ENCODE measurements at places on chromosomes 12 and 14. TPM values are rescaled to one million over a fixed set of nuclear protein-coding genes. Genes with fewer than 3 reads are reported as not detected.

GRCh38 chr12:120940006-120940405, 35.8 kb upstream of the SPPL3 start:
- H3K27me3 ChIP-seq = no peaks in the 10 kb centered on the region
- peaks cover 38% of the 10 kb centered on the region for H3K4me1 ChIP-seq
- H3K36me3 ChIP-seq = no peaks in the 10 kb centered on the region
- no peak overlapping the region for H3K27ac ChIP-seq
- no peak for DNase-seq

DNA sequence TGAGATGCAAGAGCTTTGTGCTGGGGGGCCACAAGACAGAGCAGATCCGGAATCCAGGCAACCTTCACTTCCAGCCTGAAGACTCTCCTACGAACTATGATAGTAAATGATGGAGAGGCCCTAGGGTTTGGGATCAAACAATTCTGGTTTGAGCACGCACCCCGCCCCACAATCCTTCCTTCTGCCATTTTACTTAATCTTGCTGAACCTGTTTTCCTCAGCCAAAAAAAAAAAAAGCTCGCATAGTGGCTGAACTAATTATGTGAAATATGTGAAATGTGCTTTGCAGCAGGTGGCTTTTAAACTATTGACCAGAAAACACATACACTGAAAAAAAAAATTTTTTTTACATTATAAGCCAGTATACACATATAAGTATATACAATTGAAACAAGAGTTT, 667 bp upstream of the ITFG2 start:
- no peaks in the 10 kb centered on the region for H3K36me3 ChIP-seq
- peak overlapping the region; percentile 96 for H3K27ac ChIP-seq
- peak overlapping the region; percentile 30 for H3K4me3 ChIP-seq
- no peaks in the 10 kb centered on the region for H3K27me3 ChIP-seq
- peak; percentile 42 for DNase-seq

DNA sequence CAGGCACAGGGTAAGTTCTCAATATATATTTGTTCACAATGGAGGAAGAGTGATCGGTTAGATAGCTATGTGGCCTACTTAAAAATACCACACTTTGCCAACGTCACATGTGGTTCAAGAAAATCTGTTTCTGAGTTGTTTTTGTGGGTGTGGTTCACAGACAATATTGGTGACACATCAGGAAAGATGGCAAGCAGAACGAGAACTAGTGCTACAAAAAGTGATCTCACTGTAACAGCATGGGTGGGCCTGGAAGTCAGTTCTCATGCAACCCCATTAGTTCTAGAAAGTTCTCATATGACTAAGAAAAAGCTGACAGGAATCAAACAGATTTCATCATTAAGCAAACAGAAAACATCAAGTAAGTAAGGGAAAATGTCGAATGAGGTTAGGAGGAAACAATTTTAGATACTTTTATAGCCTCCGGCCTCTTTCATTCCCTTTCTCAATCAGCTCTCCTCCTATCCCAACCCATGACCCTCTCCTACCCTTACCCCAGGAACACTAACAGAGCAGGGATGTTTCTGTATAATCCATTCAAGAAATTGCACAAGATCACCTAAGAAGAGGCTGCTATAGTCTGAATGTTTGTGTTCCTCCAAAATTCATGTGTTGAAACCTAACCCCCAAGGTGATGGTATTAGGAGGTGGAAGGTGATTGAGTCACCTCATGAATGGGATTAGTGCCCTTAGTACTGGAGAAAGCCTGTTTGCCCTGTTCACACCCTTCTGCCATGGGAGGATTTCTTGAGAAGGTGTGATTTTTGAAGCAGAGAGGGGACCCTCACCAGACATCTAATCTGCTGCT, 15.5 kb upstream of the NTN4 start:
- H3K4me1 ChIP-seq = peaks cover 49% of the 10 kb centered on the region
- H3K27ac ChIP-seq = peak overlapping the region; percentile 36
- no peaks in the 10 kb centered on the region for H3K27me3 ChIP-seq

- no peaks in the 10 kb centered on the region for H3K36me3 ChIP-seq
- no peak overlapping the region for H3K4me3 ChIP-seq
- H3K27ac ChIP-seq = no peak overlapping the region
- no peaks in the 10 kb centered on the region for H3K27me3 ChIP-seq
- H3K4me1 ChIP-seq = peaks cover 7% of the 10 kb centered on the region
- peak; percentile 18 for DNase-seq
Measured at GRCh38 chr14:64569138-64569631, 19.4 kb downstream of the PPP1R36 start.

DNA sequence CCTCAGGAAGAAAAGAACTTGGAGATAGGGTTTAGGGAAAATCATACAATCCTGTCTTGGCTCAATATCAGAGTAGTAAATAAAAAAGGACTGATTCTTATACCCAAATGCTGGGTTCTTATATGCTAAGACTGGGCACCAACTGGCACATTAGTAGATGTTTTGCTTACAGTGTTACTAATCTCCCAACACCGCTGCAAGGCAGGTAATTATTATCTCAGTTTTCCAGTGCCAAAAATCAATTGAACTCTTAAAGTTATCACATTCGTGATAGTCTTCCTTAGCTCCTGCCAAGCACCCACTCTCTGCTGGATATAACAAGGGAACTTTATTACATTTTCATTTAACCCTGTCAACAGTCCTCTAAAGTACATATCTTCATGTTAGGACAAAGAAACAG, 25.0 kb upstream of the HIGD1C start:
- H3K4me1 ChIP-seq = peaks cover 22% of the 10 kb centered on the region
- no peak overlapping the region for H3K27ac ChIP-seq
- no peak overlapping the region for H3K4me3 ChIP-seq
- no peaks in the 10 kb centered on the region for H3K27me3 ChIP-seq

GRCh38 chr12:88684610-88685009, 104.3 kb upstream of the KITLG start:
- no peaks in the 10 kb centered on the region for H3K27me3 ChIP-seq
- no peak overlapping the region for H3K4me3 ChIP-seq
- no peak overlapping the region for H3K27ac ChIP-seq
- no peaks in the 10 kb centered on the region for H3K36me3 ChIP-seq
- no peaks in the 10 kb centered on the region for H3K4me1 ChIP-seq

DNA sequence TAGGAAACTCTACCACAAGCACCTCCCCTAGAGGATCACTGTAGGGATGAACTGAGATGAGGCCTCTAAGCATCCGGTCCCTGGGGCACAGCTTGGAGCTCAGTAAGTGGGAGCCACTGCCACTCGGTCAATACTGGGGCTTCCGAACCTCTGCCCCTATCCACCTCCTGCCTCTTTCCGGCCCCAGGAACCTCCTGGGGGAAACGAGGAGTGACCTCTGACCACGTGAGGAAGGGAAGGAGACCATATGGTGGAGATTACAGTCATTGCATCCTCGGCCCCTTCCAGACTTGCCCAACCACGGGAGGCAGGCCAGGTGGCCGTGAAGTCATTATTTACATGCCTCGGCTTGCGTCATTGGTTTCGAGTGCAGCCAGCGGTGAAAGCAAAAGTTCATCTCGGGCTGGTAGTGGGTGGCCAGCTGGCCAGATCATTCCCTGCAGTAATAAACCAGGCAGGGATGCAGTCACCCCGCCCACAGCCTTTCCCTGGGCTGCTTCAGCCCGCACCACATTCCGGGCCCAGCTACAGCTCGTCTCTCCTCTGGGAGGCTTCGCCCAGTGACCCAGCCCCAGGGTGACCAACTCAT, 65.4 kb downstream of the C14orf132 start:
- no peak overlapping the region for H3K27ac ChIP-seq
- no peaks in the 10 kb centered on the region for H3K27me3 ChIP-seq
- H3K4me1 ChIP-seq = peaks cover 38% of the 10 kb centered on the region
- peak; percentile 40 for DNase-seq

DNA sequence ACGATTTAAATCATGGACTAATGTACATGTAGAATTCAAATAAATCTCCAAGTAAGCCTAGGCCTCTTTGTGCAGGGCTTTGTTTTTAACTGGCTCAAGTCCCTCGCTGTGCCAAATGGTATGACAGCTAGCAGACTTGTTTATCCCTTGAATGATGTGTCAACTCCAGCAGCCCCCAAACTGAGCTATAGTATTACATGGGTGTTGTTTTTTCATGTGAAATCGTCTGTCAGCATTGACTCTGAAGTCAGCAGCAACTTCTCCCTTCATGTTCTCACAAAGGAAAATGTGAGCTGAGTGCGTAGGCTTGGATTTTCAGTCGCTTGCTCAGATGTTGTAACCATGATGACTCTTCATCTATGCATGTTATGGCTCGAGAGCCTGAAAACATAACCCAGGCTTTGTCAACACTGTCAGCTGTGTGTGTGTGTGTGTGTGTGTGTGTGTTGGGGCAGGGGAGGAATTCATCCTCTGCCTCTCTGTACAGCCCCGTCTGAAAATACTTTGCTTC, 73.3 kb downstream of the PTHLH start:
- H3K4me1 ChIP-seq = peaks cover 32% of the 10 kb centered on the region
- H3K36me3 ChIP-seq = no peaks in the 10 kb centered on the region
- H3K27ac ChIP-seq = peak overlapping the region; percentile 24

GRCh38 chr12:62512901-62513300, 46.3 kb downstream of the MON2 start:
- H3K4me3 ChIP-seq = no peak overlapping the region
- no peaks in the 10 kb centered on the region for H3K27me3 ChIP-seq
- H3K27ac ChIP-seq = no peak overlapping the region
- no peak for DNase-seq

DNA sequence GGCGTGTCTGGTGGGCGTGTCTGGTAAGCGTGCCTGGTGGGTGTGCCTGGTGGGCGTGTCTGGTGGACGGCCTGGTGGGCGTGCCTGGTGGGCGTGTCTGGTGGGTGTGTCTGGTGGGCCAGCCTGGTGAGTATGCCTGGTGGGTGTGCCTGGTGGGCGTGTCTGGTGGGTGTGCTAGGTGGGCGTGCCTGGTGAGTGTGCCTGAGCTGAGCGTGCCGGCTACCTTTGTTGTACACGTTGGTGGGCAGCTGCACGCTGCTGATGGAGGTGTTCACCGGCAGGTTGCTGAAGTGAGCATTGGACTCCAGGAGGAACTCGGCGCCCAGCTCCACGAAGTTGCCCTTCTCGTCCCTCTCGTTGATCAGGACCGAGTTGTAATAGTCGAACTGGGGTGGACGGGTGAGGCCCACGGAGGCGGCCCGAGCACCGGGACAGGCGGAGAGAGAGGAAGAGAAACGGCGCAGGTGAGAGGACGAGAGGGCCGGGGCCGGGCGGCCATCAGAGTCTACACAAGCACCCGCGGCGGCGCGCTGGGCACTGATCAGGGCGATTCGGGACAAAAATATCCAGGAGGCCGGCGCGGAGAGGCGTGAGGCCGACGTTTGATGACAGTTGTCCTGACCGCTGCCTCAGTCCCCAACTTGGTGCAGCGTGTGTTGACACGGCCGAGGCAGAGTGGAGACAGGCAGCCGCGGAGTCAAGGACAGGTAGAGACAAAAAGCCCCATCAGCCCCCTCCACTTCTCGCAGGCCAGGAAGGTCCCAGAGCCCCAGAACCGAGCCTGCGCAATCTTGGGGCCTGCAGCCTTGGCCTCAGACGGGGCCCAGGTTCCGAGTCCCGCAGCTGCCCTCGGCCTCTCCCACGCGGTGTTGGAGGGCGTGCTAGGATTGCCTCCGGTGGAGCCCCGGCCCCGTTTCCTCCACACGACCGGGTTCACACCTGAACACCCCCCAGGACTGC, 10.5 kb downstream of the CACNA2D4 start:
- no peak overlapping the region for H3K27ac ChIP-seq
- no peaks in the 10 kb centered on the region for H3K36me3 ChIP-seq
- H3K27me3 ChIP-seq = no peaks in the 10 kb centered on the region
- peak overlapping the region; percentile 28 for H3K4me3 ChIP-seq
- no peaks in the 10 kb centered on the region for H3K4me1 ChIP-seq
- peak; percentile 76 for DNase-seq

DNA sequence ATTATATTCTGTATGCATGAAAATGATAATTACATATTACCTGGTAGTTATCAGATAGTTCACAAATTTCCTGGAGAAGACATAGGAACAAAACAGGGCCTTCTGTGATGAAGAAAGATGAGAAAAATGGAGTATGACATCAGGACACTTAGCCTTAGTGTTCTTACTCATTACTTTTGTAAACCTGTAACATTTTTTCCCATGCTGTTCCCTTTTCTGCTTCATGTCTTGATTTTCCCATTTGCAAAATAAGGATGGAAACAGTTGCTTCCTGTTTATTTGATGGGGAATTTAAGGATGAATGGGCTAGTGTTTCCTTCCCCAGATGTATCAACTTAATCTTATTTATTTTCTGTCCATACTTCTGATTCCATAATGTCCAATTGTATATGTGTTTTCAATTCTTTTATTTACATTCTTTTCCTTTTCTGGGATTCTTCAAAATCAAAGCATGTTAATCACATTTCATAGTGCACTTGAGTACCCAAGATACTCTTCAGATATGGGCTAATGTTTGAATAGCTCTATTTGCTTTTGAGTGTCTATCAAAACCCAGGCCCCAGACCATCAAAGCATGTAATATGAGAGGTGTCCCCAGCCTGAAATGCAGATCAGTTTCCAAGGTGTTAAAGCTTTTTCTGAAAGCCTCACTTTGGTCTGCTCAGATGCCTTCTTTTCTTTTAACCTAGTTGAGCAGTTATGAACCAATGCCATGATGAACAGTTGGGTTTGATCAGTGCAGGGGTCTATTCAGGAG, 260.5 kb downstream of the RAD51B start:
- no peak for DNase-seq
- H3K4me1 ChIP-seq = peaks cover 20% of the 10 kb centered on the region
- H3K36me3 ChIP-seq = no peaks in the 10 kb centered on the region
- H3K4me3 ChIP-seq = no peak overlapping the region

- H3K4me3 ChIP-seq = no peak overlapping the region
- H3K4me1 ChIP-seq = no peaks in the 10 kb centered on the region
- no peaks in the 10 kb centered on the region for H3K27me3 ChIP-seq
- DNase-seq = peak; percentile 42
- no peak overlapping the region for H3K27ac ChIP-seq
Measured at GRCh38 chr14:21917699-21918436, 244.2 kb upstream of the OR4E1 start.

- peak overlapping the region; percentile 95 for H3K4me3 ChIP-seq
- peak; percentile 49 for DNase-seq
- peaks cover 18% of the 10 kb centered on the region for H3K4me1 ChIP-seq
- H3K27ac ChIP-seq = peak overlapping the region; percentile 82
Measured at GRCh38 chr14:96363751-96364336, 518 bp downstream of the GSKIP start.

GRCh38 chr12:92336641-92337040, 191.0 kb upstream of the BTG1 start:
- no peaks in the 10 kb centered on the region for H3K36me3 ChIP-seq
- no peaks in the 10 kb centered on the region for H3K27me3 ChIP-seq
- DNase-seq = no peak
- H3K27ac ChIP-seq = no peak overlapping the region
- no peaks in the 10 kb centered on the region for H3K4me1 ChIP-seq

The CS gene
- total RNA-seq = 263 TPM

The C12orf54 gene
- not detected for total RNA-seq

The TMEM52B gene
- total RNA-seq = 46.0 TPM

The CCDC197 gene
- total RNA-seq = not detected

The TAS2R8 gene
- total RNA-seq = not detected

The KRT83 gene
- total RNA-seq = not detected

The MSI1 gene
- 21.7 TPM for total RNA-seq

The FGF23 gene
- total RNA-seq = not detected

The ZNF385A gene
- total RNA-seq = 8.4 TPM

The MTRFR gene
- total RNA-seq = 21.0 TPM

Measured in Caco-2 (cell line).